ENCODE measurements at places on chromosomes 11 and 22. TPM values are rescaled to one million over a fixed set of nuclear protein-coding genes. Genes with fewer than 3 reads are reported as not detected.

DNA sequence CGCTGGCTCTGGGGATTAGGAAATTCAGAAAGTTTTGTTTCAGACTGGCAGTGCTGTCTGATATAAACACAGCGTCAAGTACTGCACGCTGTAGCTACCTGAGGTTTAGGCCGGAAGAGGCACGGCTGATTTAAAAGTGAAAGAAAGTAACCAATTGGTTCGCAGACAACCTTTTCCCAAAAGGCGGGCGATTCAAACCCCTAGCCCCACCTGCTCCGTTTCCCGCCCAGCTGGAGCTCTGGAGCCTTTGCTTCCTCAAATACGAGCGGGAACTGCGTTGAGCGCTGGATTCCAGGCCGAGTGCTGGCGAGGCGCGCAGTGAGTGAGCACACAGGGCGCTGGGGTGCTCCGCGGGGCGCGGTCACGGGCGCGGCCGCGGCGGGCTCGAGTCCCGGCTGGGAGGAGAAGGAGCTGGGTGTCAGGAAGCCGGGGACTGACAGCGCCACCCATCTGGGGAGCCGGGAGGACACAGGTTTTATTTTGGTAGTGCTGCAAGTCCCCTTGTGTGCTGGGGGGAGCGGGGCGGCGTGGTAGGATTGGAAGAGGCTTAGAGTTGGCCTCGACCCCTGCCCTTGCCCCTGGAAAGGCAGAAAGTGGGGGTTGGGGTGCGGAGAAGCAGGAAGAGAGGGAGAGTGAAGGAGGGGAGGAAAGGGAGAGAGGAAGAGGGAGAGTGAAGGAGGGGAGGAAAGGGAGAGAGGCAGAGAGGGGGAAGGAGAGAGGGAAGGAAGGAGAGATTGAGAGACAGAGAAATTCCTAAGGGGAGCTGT is 2.1 kb downstream of the FAM111A start:
- peak; percentile 75 for DNase-seq
- H3K27ac ChIP-seq = peak overlapping the region; percentile 90
- H3K36me3 ChIP-seq = no peaks in the 10 kb centered on the region
- H3K4me1 ChIP-seq = peaks cover 5% of the 10 kb centered on the region

DNA sequence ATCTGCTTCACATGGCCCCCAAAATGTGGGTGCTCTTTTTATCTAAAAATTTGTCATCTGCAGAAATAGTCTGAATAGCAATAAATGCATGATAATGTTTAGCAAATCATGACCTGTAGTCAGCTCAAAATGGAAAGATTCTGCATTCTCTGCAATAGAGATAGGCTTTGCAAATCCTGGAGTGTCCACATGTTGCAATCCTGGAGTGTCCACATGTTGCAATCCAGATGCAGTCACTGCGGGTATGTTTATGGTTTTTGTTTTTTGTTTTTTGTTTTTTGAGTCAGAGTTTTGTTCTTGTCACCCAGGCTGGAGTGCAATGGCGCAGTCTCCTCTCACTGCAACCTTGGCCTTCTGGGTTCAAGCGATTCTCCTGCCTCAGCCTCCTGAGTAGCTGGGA is 20.2 kb upstream of the LRRC32 start:
- H3K4me3 ChIP-seq = no peak overlapping the region
- no peaks in the 10 kb centered on the region for H3K36me3 ChIP-seq
- DNase-seq = no peak
- H3K4me1 ChIP-seq = no peaks in the 10 kb centered on the region
- H3K27me3 ChIP-seq = no peaks in the 10 kb centered on the region

Gene SGSM1
- total RNA-seq = 7.7 TPM

Gene SLC22A6
- total RNA-seq = not detected

GRCh38 chr11:110272919-110273318 is 23.5 kb downstream of the RDX start:
- no peaks in the 10 kb centered on the region for H3K27me3 ChIP-seq
- no peak overlapping the region for H3K27ac ChIP-seq
- H3K36me3 ChIP-seq = no peaks in the 10 kb centered on the region
- H3K4me1 ChIP-seq = no peaks in the 10 kb centered on the region
- no peak for DNase-seq

DNA sequence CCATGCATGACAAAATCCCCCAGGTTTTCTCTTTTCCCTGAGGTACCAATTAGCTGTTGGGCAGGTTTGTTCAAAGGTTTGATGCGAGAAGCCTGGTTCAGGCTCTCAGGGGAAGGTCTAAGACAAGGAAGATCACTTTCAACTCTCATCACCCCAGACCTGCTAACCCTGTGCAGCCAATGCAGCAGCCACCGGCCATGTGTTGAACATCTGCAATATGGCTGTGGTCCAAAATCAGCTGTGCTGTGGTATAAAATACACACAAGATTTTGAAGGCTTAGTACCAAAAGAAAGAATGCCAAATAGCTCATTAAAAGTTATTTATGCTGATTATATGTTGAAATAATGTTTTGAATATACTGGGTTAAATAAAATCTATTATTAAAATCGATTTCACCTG is 58.5 kb downstream of the SMCO4 start:
- H3K36me3 ChIP-seq = no peaks in the 10 kb centered on the region
- no peaks in the 10 kb centered on the region for H3K27me3 ChIP-seq
- DNase-seq = no peak
- peaks cover 4% of the 10 kb centered on the region for H3K4me1 ChIP-seq
- H3K4me3 ChIP-seq = no peak overlapping the region
- no peak overlapping the region for H3K27ac ChIP-seq

Gene DMC1
- 0.23 TPM for total RNA-seq

- no peaks in the 10 kb centered on the region for H3K36me3 ChIP-seq
- H3K27ac ChIP-seq = no peak overlapping the region
- H3K27me3 ChIP-seq = no peaks in the 10 kb centered on the region
- H3K4me1 ChIP-seq = no peaks in the 10 kb centered on the region
- no peak overlapping the region for H3K4me3 ChIP-seq
Observed at GRCh38 chr11:86129740-86130540, 61.1 kb upstream of the PICALM start.

GRCh38 chr11:81787584-81788049 is 946.0 kb downstream of the FAM181B start:
- no peaks in the 10 kb centered on the region for H3K4me1 ChIP-seq
- no peak overlapping the region for H3K27ac ChIP-seq
- H3K36me3 ChIP-seq = no peaks in the 10 kb centered on the region
- DNase-seq = no peak

DNA sequence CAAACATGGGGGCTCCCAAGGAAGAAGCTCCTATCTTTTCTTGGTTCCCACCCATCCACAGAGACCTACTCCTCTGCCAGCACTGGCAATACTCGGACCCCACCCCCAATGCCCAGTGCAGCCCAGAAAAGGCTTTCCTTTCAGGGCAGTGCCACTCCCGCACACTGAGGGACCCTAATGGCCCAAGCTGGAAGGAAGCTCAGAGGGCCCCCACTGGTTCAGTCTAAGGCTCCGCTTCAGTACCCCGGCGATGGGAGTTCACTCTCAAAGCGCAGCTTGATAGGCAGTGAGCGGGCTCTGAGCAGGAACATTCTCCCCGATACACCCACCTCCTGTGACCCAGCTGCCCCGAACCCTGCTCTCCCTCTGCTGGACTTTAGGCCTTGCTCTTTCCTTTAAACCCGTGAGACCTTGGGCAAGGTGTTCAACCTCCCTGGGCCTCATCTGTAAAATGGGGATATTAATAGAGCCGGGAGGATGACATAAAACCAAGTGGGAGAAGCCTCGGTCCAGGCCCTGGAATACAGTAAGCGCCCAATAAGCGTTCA is 48.4 kb downstream of the CHRDL2 start:
- H3K36me3 ChIP-seq = no peaks in the 10 kb centered on the region
- peak overlapping the region; percentile 38 for H3K4me3 ChIP-seq
- H3K27ac ChIP-seq = peak overlapping the region; percentile 76
- H3K27me3 ChIP-seq = no peaks in the 10 kb centered on the region
- peaks cover 10% of the 10 kb centered on the region for H3K4me1 ChIP-seq
- DNase-seq = no peak

Measured in prostate gland (tissue), 2 donors.